ENCODE measurements at places on chromosomes 12 and 14. TPM values are rescaled to one million over a fixed set of nuclear protein-coding genes. Genes with fewer than 3 reads are reported as not detected.

- DNase-seq, result no peak
Measured at GRCh38 chr12:835754-836518, 83.6 kb downstream of the WNK1 start.

DNA sequence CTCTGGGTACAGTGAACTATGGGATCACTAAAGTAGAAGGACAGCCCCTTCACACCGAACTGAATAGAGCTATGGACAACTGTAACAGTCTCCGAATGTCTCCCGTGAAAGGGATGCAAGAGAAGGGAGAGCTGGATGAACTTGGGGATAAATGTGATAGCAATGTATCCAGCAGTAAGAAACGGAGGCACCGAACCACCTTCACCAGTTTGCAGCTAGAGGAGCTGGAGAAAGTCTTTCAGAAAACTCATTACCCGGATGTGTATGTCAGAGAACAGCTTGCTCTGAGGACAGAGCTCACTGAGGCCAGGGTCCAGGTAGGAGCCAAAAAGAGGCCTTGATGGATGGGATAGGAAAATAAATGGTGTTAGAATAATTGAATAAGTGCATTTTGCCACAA, 3.5 kb downstream of the ALX1 start:
- no peak for DNase-seq

DNA sequence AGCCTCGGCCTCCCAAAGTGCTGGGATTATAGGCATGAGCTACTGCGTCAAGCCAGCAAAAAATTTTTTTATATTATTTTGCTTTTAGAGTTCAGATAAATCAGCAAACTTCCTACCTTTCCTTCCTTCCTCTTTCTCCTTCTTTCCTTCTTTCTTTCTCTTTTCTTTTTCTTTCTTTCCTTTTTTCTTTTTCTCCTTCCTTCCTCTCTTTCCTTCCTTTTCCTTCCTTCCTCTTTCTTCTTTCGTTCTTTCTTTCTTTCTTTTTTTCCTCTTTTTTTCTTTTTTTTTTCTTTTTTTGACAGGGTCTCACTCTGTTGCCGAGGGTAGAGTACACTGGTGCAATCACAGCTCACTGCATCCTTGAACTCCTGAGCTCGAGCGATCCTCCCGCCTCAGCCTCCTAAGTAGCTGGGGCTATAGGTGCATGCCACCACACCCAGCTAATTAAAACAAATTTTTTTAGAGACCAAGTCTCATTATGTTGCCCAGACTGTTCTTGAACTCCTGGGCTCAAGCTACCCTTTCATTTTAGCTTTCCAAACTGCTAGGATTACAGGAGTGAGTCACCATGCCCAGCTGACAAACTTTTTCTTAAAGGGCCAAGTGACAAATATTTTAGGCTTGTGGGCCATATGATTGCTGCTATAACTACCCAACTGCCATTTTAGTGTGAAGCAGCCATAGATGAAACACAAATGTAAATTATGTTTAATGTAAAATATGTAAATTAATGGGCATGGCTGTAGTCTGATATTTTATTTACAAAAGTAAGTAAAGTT, 7.1 kb upstream of the WASHC4 start:
- no peak for DNase-seq

DNA sequence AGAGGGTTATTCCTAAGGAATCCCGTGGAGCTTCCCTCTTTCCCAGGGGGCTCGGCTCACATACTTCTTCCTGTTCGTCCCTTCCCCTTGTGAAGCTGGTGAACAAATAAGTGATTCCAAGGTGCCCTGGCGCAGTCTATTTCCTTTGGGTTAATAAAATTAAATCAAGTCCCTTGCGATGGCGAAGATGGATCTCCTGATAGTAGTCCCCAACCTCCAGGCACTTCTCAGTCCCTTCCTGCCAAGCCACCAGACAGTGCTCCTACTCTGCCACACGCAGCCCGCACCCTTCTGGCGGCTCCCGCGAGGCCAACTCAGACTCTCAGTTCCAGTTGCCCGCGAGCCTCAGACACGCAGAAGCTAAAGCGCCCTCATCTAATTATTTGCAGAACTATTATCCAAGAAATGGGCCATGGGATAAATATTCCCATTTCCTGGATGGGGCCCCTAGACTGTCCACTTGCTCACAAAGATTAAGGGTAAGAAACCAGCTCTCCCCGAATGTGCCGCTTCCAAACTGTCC, 2.4 kb upstream of the SIX6 start:
- no peak for DNase-seq

GRCh38 chr12:13218641-13219040, 22.1 kb downstream of the EMP1 start:
- no peak for DNase-seq

GRCh38 chr12:62834406-62834805, 100.5 kb downstream of the PPM1H start:
- DNase-seq, result no peak

- no peak for DNase-seq
Measured at GRCh38 chr14:92898566-92899131, 24.3 kb upstream of the CHGA start.

- peak; percentile 74 for DNase-seq
Measured at GRCh38 chr14:91897106-91897701, 29.9 kb upstream of the TC2N start.

The ZFHX2 gene
- 0.79 TPM for total RNA-seq

The TPPP2 gene
- total RNA-seq, result 1.0 TPM

The FAM186B gene
- total RNA-seq, result 0.24 TPM
